Activated T-helper 2 cell treated with anti-CD3 and anti-CD28 coated beads, Interferon-gamma antibody, Interleukin-2, Interleukin-4, amounts not matched to agents 10 μg/mL and 5 μg/mL and 100 μg/mL, durations not matched to agents 14 hours and 24 hours and 36 hours (primary cell): ENCODE measurements at places on chromosomes 12 and 14. TPM values are rescaled to one million over a fixed set of nuclear protein-coding genes. Genes with fewer than 3 reads are reported as not detected.

GRCh38 chr12:94769047-94769420 is 118.7 kb upstream of the TMCC3 start:
- DNase-seq, result no peak
- no peak overlapping the region for H3K4me3 ChIP-seq

- peaks cover 42% of the 10 kb centered on the region for H3K27me3 ChIP-seq
- H3K36me3 ChIP-seq, result no peaks in the 10 kb centered on the region
- no peak overlapping the region for H3K27ac ChIP-seq
- H3K4me1 ChIP-seq, result peaks cover 8% of the 10 kb centered on the region
- DNase-seq, result no peak
These were observed 835 bp downstream of the FGD4 start for GRCh38 chr12:32400114-32400672.

GRCh38 chr14:33307691-33308251 is 369.1 kb downstream of the NPAS3 start:
- no peaks in the 10 kb centered on the region for H3K27me3 ChIP-seq
- no peak for DNase-seq
- no peaks in the 10 kb centered on the region for H3K36me3 ChIP-seq
- no peak overlapping the region for H3K4me3 ChIP-seq
- H3K4me1 ChIP-seq, result no peaks in the 10 kb centered on the region

- H3K27me3 ChIP-seq, result no peaks in the 10 kb centered on the region
- H3K36me3 ChIP-seq, result no peaks in the 10 kb centered on the region
- no peaks in the 10 kb centered on the region for H3K4me1 ChIP-seq
- H3K4me3 ChIP-seq, result no peak overlapping the region
- no peak for DNase-seq
These were observed 183.1 kb upstream of the FBXO33 start for GRCh38 chr14:39615352-39615751.

DNA sequence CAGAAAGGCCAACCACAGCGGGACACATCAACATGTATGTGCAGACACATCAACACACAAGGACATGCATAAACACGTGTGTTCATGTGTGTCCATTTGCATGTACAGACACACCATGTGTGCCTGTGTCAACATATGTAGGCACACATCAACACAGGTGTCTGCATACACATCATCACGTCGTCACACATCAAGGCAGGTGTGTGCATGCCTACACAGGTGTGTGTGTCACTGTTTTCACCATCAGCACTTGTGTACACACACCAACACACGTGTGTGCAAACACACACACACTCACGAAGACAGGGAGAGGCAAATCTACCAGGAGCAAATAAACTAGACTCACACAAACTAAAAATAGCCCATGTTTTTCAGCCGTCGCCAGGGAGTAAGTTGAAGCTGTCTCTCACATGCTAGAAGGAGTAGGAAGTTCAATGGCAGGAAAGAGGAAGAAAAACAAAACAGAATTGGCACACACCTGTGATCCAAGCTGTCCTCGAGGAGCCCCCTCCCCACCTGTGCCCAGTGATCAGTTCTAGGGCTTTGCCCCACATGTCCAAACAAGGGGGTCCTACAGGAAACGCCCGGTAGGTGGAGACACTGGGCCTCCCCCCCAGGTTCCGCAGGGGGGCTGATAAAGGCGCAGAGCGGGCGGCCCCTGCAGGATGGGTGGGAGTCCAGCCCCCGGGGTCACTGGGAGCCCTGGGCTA is 7.4 kb downstream of the SCARB1 start:
- peaks cover 2% of the 10 kb centered on the region for H3K4me1 ChIP-seq
- H3K27ac ChIP-seq, result no peak overlapping the region
- no peaks in the 10 kb centered on the region for H3K27me3 ChIP-seq
- no peak for DNase-seq
- peaks cover 5% of the 10 kb centered on the region for H3K36me3 ChIP-seq
- no peak overlapping the region for H3K4me3 ChIP-seq

GRCh38 chr14:78028471-78028870 is 141.7 kb upstream of the NRXN3 start:
- H3K4me1 ChIP-seq, result no peaks in the 10 kb centered on the region
- no peaks in the 10 kb centered on the region for H3K36me3 ChIP-seq
- H3K4me3 ChIP-seq, result no peak overlapping the region
- peaks cover 15% of the 10 kb centered on the region for H3K27me3 ChIP-seq
- no peak for DNase-seq

- H3K27me3 ChIP-seq, result no peaks in the 10 kb centered on the region
- H3K36me3 ChIP-seq, result peaks cover 3% of the 10 kb centered on the region
- peaks cover 2% of the 10 kb centered on the region for H3K4me1 ChIP-seq
- peak overlapping the region; percentile 80 for H3K27ac ChIP-seq
- no peak for DNase-seq
These were observed 82.7 kb upstream of the SFSWAP start for GRCh38 chr12:131628023-131628740.

GRCh38 chr12:33330940-33331339 is 108.7 kb downstream of the SYT10 start:
- H3K4me3 ChIP-seq, result no peak overlapping the region
- no peaks in the 10 kb centered on the region for H3K27me3 ChIP-seq
- DNase-seq, result no peak
- H3K27ac ChIP-seq, result no peak overlapping the region

DNA sequence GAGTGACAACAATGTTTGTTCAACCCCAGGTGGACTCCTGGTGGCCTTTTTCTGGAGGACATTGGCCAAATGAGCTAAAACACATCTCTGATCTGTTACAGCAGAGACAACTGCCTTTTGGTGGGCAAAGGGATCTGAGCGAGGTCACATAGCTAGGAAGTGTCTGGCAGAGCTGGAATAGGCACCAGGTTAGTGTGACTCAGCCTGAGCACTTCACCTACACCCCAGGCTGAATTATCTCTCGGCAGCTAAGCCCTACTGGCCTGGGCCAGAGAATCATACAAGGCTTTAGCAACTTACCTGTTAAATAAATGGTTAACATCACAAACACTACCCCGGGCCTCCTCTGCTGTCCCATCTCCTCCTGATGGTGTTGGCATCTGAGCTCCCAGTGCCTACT is 50.2 kb upstream of the HSPB8 start:
- H3K27me3 ChIP-seq, result no peaks in the 10 kb centered on the region
- DNase-seq, result no peak
- H3K4me3 ChIP-seq, result no peak overlapping the region
- H3K27ac ChIP-seq, result no peak overlapping the region
- H3K36me3 ChIP-seq, result no peaks in the 10 kb centered on the region
- no peaks in the 10 kb centered on the region for H3K4me1 ChIP-seq

DNA sequence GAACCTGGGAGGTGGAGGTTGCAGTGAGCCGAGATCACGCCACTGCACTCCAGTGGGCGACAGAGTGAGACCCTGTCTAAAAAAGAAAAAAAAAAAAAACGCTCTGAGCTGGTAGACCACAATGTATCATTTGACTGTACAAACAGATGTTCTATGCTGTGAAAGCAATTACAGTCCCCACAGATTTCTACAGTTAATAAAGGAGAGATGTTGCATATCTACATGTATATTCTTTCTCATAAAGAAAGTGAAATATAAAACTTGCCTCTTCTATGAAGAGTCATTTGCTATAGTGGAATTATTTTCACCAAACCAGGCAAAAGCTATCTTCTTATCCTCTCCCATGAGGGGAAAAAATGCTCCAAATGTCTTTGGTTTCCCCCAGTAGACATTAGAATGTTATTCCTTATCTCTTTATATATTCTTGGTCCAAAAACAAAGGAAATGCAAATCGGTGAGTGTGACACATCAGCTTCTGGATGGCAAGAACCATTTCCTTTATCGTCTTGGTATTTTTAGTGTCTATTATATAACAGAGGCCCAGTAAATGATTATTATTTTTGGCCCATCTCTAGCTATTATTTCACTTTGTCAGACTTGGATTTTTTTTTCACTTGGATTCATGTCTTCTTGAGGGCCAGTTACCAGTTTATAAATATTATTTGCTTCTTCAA is 230.4 kb downstream of the SSPN start:
- DNase-seq, result no peak
- H3K36me3 ChIP-seq, result peaks cover 6% of the 10 kb centered on the region
- no peaks in the 10 kb centered on the region for H3K27me3 ChIP-seq
- peaks cover 10% of the 10 kb centered on the region for H3K4me1 ChIP-seq

DNA sequence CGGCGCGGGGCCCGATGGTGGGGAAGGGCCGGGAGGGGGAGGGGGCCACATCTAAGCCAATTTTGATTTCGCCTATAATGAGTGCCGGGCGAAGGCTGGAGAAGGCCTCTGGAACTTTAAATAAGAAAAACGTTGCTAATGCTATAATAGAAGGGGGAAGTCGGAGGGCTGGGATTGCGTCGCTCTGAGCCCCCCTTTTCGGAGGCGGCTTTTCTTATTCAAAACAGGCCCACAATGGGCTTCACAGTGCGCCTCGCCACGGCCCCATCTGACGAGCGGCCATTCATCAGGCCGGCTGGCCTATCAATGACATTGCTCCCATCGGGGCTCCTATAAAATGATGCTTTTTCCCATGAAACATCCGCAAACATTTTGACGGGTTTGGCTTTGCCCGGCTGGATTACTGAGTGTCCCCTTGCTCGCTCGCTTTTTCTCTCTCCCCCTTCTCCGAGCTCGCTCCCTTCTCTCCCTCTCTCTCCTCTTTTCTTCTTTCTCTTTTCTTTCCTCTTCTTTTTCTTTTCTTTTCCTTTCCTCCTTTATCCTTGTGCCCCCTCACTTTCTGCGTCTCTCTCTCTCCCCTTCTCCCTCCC is at the start of gene RFX4:
Gene RFX4 (plus strand): TSS at position 364 of the 590 bp plus-strand sequence. CDS start 317 bp downstream, outside the sequence.
- H3K4me3 ChIP-seq, result peak within 1 kb of the TSS; percentile 41
- H3K27ac ChIP-seq, result no peak within 1 kb of the TSS
- no peak for DNase-seq
- H3K27me3 ChIP-seq, result peaks cover 82% of the 10 kb centered on the region
- H3K36me3 ChIP-seq, result no peaks in the 10 kb centered on the region

GRCh38 chr12:9198012-9198411 is 10.2 kb downstream of the PZP start:
- no peak overlapping the region for H3K4me3 ChIP-seq
- DNase-seq, result no peak

GRCh38 chr14:77059276-77059915 is 30.9 kb upstream of the IRF2BPL start:
- H3K4me3 ChIP-seq, result no peak overlapping the region
- H3K4me1 ChIP-seq, result peaks cover 12% of the 10 kb centered on the region
- H3K27me3 ChIP-seq, result no peaks in the 10 kb centered on the region
- H3K36me3 ChIP-seq, result peaks cover 5% of the 10 kb centered on the region
- no peak overlapping the region for H3K27ac ChIP-seq
- no peak for DNase-seq

DNA sequence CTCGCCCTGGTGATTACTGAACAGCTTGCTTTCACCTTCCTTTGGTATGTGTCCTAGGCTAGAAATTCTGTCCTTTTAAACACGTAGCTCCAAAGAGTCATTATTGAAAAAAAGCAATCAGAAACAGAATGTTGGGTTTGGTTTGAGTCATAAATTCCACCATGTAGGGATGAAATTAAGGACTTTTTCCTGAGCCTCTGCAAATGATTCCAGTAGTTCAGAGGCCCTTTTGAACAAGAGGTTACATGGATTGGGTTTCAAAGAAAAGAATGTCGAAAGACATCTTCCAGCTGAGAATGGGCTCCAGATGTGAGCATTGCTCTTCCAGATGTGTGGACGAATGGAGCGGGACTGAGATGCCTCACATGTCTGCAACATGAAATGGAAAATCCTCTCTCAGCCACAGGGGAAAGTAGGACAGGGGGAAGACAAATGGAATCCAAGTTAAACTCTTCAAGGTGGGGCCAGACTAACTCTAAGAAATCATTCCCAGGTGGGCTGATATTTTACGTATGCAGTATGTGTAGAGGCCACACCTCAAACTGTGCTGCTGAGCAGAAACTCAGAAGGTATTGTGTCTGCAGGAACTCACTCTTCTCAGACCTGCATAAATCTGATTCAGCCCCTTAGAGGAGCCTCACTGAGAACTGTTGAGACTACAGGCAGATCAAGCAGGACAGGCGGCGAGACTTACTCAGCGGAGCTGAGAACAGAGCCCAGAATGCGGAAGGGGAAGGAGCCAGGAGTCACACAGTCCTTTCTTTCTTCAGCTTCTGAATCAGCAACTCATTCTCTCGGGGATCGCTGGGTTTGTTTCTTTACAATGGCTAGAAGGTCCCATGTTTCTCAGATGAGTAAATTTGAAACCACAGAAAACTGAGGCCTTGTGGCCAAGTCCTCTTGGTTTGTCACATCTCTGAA is 23.3 kb upstream of the EMP1 start:
- no peak for DNase-seq
- peaks cover 60% of the 10 kb centered on the region for H3K27me3 ChIP-seq
- peaks cover 17% of the 10 kb centered on the region for H3K4me1 ChIP-seq
- no peaks in the 10 kb centered on the region for H3K36me3 ChIP-seq
- H3K27ac ChIP-seq, result no peak overlapping the region

- no peak overlapping the region for H3K27ac ChIP-seq
- no peaks in the 10 kb centered on the region for H3K36me3 ChIP-seq
- H3K27me3 ChIP-seq, result peaks cover 19% of the 10 kb centered on the region
- DNase-seq, result no peak
- no peak overlapping the region for H3K4me3 ChIP-seq
These were observed 48.4 kb downstream of the SMIM41 start for GRCh38 chr12:52127683-52128450.

- H3K36me3 ChIP-seq, result no peaks in the 10 kb centered on the region
- H3K27me3 ChIP-seq, result no peaks in the 10 kb centered on the region
- peaks cover 15% of the 10 kb centered on the region for H3K4me1 ChIP-seq
- no peak overlapping the region for H3K27ac ChIP-seq
- H3K4me3 ChIP-seq, result no peak overlapping the region
These were observed 28.6 kb upstream of the HSP90B1 start for GRCh38 chr12:103901518-103902173.

DNA sequence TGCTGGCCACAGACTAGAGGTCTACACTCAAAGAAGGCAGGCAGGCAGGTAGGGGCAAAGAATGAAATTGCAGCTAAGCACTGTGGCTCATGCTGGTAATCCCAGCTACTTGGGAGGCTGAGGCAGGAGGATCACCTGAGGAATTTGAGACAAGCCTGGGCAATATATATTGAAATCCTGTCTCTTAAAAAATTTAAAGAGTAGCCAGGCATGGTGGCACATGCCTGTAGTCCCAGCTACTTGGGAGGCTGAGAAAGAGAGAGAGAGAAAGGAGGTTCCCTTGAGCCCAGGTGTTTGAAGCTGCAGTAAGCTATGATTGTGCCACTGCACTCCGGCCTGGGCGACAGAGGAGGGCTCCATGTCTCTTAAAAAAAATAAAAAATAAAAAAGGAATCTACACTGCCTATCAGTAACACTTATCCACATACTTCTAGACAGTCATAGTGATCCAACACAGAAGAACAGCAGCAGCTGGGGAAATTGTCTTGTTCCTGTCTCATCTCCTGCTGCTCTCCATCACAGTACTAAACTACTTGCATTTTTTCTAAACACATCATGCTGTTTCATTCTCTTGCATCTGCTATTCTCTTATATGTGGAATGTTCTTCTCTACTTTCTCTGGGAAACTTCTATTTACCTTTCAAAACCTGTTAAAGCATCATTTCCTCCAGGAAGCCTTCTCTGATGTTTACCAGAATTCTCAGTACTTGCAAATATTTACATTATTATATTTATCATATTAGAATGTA is 57.2 kb downstream of the ATF7 start:
- peaks cover 43% of the 10 kb centered on the region for H3K4me1 ChIP-seq
- H3K36me3 ChIP-seq, result peaks cover 20% of the 10 kb centered on the region
- DNase-seq, result no peak
- H3K27ac ChIP-seq, result no peak overlapping the region

RNF41 gene
- 38.5 TPM in 2 replicates for total RNA-seq

PTCSC3 gene
- not detected in 2 replicates for total RNA-seq

AMHR2 gene
- total RNA-seq, result not detected in 2 replicates

CCDC38 gene
- total RNA-seq, result 0.07 TPM in 1 of 2 replicates, not detected in the other

SLC35E3 gene
- 6.3 and 9.4 TPM in 2 replicates for total RNA-seq

PLCZ1 gene
- total RNA-seq, result not detected in 2 replicates

KCNK13 gene
- 0.18 TPM in 1 of 2 replicates, not detected in the other for total RNA-seq

DDX24 gene
- total RNA-seq, result 276 and 277 TPM in 2 replicates

AMIGO2 gene
- 10.7 and 11.1 TPM in 2 replicates for total RNA-seq

ATL1 gene
- total RNA-seq, result 1.3 and 2.1 TPM in 2 replicates

ADSS1 gene
- 1.1 and 2.4 TPM in 2 replicates for total RNA-seq

IL26 gene
- total RNA-seq, result 0.27 and 0.30 TPM in 2 replicates
